ENCODE measurements at places on chromosomes 5 and 9.

DNA sequence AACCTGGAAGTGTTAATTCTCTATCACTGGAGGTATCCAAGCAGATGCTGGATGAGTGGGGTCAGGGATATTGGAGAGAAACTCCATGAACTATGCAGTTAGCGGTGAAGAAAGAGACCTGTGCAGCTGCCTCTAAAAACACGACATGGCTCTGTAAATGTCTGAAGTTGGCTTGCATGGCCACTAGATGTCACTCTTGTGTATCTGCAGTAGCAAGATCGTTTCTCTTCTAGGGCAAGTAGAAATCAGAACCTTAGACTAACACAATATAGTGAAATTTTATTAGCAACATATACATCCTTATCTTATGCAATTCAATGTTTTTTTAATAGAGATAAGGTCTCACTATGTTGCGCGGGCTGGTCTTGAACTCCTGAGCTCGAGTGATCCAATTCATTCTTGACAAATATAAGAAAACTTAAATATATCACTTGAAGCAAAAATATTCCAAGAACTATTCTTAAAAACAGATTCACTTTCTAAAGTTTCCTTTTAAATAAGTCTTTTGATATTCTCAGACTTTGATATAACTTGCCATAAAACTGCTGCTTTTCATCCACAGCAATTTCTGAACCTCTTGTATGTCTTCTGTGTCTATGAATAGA, 2.9 kb downstream of the OR2S2 start:
- peak; percentile 37 for DNase-seq

DNA sequence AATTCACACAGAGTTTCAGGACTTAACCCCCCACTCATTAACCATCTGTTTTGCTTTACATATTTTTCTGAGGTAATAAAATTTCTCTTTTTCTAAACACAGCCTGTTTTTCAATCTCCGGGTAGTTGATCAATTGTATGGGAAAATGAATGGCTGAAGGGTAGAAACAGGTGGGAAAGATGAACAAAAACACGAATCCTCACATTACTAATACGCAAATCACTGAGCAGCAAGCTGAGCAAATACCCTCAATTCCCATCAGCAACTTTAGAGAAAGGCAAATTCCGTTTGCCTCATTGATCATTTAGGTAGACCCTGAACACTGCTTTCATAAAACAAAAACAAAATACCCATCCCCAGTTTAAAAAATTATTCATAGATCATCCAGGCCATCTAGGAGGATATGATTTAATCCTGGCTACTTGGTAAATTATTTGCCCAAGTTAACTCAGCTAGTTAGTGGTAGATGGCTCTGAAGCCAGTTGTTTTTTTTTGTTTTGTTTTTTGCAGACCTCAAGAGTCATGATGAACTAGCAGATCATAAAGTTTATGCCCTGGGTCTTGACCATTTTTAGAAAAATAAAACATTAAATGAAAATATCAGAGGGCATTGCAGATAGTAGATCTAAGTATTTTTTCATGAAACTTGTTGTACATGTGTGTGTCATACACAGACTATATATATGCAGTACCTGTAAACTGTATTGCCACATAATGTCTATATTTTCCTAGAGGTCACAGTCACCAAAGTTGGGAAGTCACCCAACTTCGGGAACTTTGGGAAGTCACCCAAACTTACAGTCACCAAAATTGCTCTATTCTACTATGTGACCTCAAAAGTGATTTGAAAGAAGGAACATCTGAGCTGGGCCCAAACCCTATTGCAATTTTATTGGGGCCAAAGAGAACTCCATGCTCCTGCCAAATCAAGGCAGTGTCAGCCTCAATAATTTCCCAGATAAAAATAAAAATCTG, 1.6 kb upstream of the CD274 start:
- DNase-seq = no peak

DNA sequence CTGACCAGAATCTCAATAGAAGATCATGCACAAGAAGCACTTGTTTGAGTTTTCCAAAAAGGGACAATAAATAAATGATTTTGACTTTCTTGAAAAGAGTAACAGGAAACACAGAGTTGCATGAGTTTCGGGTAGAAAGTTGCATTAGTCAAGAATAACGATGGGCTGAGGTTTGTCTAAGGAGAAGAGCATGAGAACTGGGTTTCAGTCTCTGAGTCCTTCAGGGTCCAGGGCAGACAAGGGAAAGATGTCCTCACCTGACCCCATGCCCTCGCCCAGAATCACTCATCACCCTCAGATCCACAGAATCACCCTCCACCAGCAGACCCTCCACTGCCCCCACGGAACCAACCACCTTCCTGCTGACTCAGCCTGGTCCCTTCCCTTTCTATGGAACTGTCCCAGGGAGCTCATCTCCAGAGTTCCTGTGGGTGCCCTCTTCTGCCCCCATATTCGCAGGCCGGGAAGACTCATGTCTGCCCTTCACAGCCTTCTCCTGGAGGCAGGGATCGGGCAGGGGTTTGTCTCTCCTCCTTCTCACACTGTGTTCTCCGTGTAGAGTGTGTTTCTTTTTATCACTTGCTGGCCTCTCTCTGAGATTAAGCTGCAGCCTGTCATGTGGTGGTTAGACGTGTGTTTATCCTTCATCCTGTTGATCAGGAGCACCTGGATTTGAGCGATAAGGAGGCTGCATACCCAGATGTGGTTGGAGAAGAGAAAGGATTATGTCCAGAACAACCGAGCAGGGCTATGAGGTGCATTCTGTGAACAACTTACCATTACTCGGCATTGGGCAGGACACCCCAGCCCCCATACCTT, 442.6 kb downstream of the MAT2B start:
- no peak for DNase-seq

- DNase-seq = no peak
Observed at GRCh38 chr9:120490888-120491595, 88.9 kb downstream of the CDK5RAP2 start.

- no peak for DNase-seq
Observed at GRCh38 chr5:113203916-113204315, 227.3 kb downstream of the DCP2 start.

- DNase-seq = no peak
Observed at GRCh38 chr5:94968507-94969095, 316.3 kb downstream of the MCTP1 start.

DNA sequence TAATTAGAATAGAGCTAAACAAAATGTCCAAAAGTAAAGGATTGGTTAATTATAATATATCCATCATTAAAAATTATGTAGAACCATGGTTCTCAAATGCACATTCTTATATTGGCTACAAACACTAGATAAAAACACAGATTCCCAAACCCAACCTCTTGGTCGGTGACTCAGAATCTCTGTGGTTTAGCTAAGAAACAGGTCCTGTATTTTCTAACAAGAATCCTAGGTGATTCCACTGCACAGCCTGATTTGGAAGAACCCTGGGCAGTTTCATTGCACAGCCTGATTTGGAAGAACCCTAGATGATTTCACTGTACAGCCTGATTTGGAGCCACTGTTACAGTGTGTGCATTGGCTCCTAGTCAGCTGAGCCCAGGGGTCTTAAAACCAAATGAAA, 67.9 kb downstream of the KIAA1958 start:
- no peak for DNase-seq

GRCh38 chr5:159906943-159907342, 9.3 kb upstream of the ADRA1B start:
- no peak for DNase-seq

GRCh38 chr5:81297531-81297930, 3.9 kb upstream of the ZCCHC9 start:
- DNase-seq = no peak

GRCh38 chr5:143376911-143377813, 26.3 kb downstream of the NR3C1 start:
- no peak for DNase-seq

GRCh38 chr5:40227931-40228330, 451.8 kb upstream of the PTGER4 start:
- no peak for DNase-seq

- no peak for DNase-seq
Observed at GRCh38 chr5:82993416-82993815, 83.8 kb downstream of the TMEM167A start.

DNA sequence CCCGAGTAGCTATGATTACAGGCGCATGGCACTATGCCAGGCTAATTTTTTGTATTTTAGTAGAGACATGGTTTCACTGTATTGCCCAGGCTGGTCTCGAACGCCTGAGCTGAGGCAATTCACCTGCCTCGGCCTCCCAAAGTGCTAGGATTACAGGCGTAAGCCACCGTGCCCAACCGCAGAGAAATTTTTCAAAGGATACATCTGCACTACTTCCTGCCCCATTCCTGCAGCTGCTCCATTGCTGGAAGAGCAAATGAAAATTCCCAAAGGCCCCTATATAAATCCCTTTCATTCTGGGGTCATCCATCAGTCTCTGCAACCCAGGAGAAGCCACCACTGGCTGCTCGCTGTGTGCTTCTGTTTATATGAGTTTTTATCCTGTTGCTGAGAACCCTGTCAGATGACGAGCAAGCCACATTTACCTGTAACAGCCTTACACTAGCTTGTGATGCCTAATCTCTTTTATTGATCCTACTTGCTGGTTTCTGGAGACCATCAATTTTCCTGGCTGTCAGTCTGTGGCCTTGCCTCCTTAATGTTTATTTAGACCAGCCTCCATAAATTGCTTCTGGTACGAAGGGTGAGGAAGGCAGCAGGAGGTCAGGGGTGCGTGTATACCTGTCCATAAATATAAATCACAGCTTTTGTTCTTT, 925.3 kb downstream of the TLE4 start:
- DNase-seq = no peak

- DNase-seq = peak; percentile 47
Observed at GRCh38 chr5:33850100-33850594, 41.6 kb downstream of the ADAMTS12 start.

- no peak for DNase-seq
Observed at GRCh38 chr9:76891874-76892273, 14.0 kb downstream of the PRUNE2 start.

- no peak for DNase-seq
Observed at GRCh38 chr5:2005101-2006041, 122.6 kb upstream of the IRX4 start.

GRCh38 chr9:137412431-137412830, 10.5 kb downstream of the EXD3 start:
- no peak for DNase-seq

DNA sequence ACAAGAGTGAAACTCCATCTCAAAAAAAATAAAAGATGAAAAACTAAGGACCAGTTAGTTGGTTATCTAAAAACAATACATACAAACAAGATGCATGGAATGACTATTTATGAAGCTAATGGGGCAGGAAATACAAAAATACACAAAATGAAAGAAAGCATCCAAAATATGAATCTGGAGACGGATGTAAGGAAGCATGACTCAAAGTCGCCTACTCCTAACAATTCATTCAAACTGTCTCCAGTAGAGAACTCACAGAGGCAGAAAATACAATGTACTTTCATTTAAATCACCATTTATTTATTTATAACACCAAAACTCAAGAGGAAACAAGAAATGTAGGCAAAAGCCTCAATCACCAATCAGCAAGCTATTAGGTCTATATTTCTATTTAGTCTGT, 68.4 kb downstream of the SCAI start:
- no peak for DNase-seq

DNA sequence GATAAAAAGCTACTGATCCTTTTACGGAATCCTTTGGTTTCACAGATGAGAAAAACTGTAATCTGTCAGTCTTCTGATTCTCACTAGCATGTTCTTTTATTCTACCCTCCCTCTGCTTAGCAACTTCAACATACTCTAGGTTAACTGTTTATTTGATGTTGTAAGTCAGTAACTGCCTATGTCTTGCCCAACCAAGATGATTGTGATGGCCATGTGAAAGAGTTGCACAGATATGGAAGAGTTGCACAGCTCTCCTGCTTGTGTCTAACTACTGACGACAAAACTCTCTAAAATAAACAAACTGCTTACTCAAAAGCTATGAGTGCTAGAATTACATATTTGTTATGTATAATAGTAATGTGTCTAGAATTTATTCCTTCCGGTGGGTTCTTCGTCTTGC, 227.3 kb upstream of the DAB2 start:
- DNase-seq = no peak

- no peak for DNase-seq
Observed at GRCh38 chr5:133232435-133232834, 180.6 kb downstream of the HSPA4 start.

GRCh38 chr9:76634356-76635054, 129.7 kb upstream of the PCA3 start:
- DNase-seq = no peak

DNA sequence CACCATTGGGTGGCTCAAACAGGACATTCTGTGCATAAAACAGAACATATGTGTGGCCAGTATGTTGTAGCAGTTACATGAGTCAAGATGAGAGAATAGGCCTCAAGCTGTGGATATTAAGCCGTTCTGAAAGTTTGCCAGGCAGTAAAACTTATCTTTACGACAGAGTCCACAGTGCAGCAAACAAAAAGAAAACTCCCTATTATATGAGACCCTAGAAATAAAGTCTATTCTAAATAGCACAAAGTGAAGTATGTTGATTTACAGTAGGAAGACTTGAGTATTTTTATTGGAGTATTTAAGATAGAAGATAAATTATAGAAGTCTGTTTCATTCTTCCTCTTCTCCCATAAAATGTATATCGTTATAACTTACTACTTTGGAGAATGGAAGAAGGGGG, 271.5 kb downstream of the ADGRV1 start:
- no peak for DNase-seq

DNA sequence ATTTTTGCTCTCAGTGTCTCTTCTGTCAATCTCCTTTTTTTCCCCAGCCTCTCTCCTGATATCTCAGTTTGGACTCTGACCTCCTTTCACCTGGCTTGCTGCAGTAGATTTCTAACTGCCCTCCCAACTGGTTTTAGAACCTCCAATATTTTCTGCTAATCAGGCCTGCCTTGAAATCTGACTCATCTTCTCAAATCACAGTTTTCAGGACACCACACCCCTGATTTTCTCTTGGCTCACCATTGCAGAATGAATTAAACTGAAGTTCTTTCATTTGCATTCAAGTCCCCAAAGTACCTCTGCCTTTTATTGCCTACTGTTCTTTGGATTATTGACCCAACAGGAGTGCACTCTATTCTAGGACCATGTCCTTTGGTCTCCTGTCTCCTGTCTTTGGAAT, 310.4 kb upstream of the TRPC7 start:
- no peak for DNase-seq

GRCh38 chr5:75439276-75439675, 72.2 kb downstream of the CERT1 start:
- DNase-seq = no peak
